ENCODE measurements at places on chromosomes 12 and 14. TPM values are rescaled to one million over a fixed set of nuclear protein-coding genes. Genes with fewer than 3 reads are reported as not detected.

The ERP27 gene
- polyA plus RNA-seq = 44.0 TPM

The NRDE2 gene
- 5.6 TPM for polyA plus RNA-seq

The SERPINA5 gene
- 1.1 TPM for polyA plus RNA-seq

The GLI1 gene
- polyA plus RNA-seq = 0.11 TPM

The TMEM63C gene
- not detected for polyA plus RNA-seq

The CLEC2A gene
- polyA plus RNA-seq = not detected

The PABPN1 gene
- 50.4 TPM for polyA plus RNA-seq

The CPNE6 gene
- not detected for polyA plus RNA-seq

The RNASE2 gene
- polyA plus RNA-seq = 16.7 TPM

The PDZRN4 gene
- 0.42 TPM for polyA plus RNA-seq

The C12orf50 gene
- polyA plus RNA-seq = not detected

The HSP90B1 gene
- polyA plus RNA-seq = 379 TPM

The RESF1 gene
- polyA plus RNA-seq = 10.2 TPM

The CLEC1A gene
- polyA plus RNA-seq = 5.5 TPM

The CCDC38 gene
- not detected for polyA plus RNA-seq

The SYNE3 gene
- 24.5 TPM for polyA plus RNA-seq

The DENND5B gene
- polyA plus RNA-seq = 2.4 TPM
